CD4-positive, alpha-beta T cell (primary cell): ENCODE measurements at places on chromosomes 6 and 20. TPM values are rescaled to one million over a fixed set of nuclear protein-coding genes. Genes with fewer than 3 reads are reported as not detected.

DNA sequence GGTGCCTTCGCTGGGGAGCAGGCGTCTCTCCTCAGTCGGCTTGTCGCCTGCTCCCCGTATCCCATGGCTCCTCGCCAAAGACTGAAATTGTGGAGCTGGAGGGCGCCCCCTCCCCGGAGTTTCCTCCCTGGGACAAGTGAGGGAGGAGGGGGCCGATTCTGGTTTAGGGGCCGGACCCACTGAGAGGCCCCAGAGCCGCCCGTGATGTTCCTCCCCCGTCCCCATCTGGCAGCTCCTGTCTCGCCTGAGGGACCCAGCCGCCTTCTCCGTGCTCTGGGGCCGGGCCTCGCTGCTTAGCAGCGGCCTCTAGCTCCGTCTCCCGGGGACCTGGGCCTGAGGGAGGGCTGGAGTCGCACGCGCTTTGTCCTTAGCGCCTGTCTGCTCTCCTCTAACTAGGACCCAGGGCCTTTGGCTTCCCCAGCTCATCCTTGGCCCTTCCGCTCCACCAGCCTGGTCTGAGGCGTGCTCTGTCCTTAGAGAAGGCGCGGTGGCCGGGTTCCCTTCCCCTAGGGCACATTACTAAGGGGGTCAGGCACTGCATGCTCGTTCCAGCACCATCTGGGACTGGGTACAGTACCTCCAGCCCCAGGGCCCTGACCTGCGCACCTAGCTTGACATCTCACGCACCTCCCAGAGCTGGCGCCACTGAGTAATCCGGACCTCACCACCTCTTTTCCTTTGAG, 29.7 kb downstream of the SLC12A5 start:
- peaks cover 27% of the 10 kb centered on the region for H3K36me3 ChIP-seq
- peaks cover 17% of the 10 kb centered on the region for H3K27me3 ChIP-seq
- DNase-seq = no peak
- peaks cover 44% of the 10 kb centered on the region for H3K4me1 ChIP-seq
- no peak overlapping the region for H3K27ac ChIP-seq
- H3K4me3 ChIP-seq = peak overlapping the region; percentile 16

GRCh38 chr6:81801489-81801888, 49.0 kb upstream of the TENT5A start:
- no peaks in the 10 kb centered on the region for H3K4me1 ChIP-seq
- no peak overlapping the region for H3K27ac ChIP-seq
- no peaks in the 10 kb centered on the region for H3K36me3 ChIP-seq
- no peak for DNase-seq
- H3K27me3 ChIP-seq = no peaks in the 10 kb centered on the region
- H3K4me3 ChIP-seq = no peak overlapping the region

- H3K4me3 ChIP-seq = no peak overlapping the region
- DNase-seq = no peak
- H3K27me3 ChIP-seq = no peaks in the 10 kb centered on the region
- no peak overlapping the region for H3K27ac ChIP-seq
- peaks cover 24% of the 10 kb centered on the region for H3K4me1 ChIP-seq
Observed at GRCh38 chr6:17602888-17603287, 2.8 kb downstream of the FAM8A1 start.

DNA sequence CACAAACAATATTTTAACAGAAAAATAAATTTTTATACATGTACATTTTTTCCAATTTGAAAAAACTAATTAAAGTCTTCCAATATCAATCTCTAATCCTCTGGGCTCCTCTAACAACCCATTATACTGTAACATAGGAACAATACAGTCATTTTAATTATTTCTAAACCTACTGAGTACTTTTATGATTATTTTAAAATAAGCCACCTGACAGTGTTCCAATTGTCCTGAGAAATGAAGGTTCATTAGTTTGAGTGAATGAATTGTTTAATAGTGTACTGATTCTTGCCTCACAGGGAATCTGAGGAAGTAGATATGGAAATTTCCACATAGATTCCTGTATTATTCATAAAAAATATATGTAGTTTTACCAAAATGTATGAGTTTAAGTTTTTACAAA, 123.1 kb upstream of the EYS start:
- no peaks in the 10 kb centered on the region for H3K4me1 ChIP-seq
- H3K4me3 ChIP-seq = no peak overlapping the region
- no peaks in the 10 kb centered on the region for H3K36me3 ChIP-seq
- DNase-seq = no peak

GRCh38 chr20:10662661-10663458, 10.9 kb downstream of the JAG1 start:
- H3K4me1 ChIP-seq = no peaks in the 10 kb centered on the region
- H3K36me3 ChIP-seq = no peaks in the 10 kb centered on the region
- no peak overlapping the region for H3K27ac ChIP-seq

GRCh38 chr6:150897400-150897943, 32.0 kb downstream of the MTHFD1L start:
- DNase-seq = no peak
- no peaks in the 10 kb centered on the region for H3K36me3 ChIP-seq
- peaks cover 7% of the 10 kb centered on the region for H3K4me1 ChIP-seq
- H3K27ac ChIP-seq = no peak overlapping the region
- no peaks in the 10 kb centered on the region for H3K27me3 ChIP-seq

DNA sequence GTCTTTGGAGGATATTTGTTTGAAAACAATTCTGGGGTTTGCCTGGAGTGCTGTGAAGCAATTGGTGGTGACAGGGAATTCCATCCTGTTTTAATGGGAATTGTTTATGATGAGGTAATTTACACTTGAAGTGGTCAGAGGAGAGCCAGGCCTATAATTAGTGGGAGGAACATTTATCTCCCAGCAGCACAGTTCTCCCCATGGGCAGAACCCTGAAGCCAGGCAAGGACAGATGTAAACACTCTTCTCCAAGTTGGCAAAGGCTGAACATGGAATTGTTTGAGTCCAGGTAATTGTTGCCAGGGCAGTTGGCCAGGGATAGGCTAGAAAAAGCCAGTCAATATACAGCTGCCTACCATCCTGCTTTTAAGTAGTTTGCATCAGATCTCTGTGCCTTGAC, 789.7 kb downstream of the FRK start:
- no peaks in the 10 kb centered on the region for H3K4me1 ChIP-seq
- no peak overlapping the region for H3K4me3 ChIP-seq
- no peaks in the 10 kb centered on the region for H3K27me3 ChIP-seq

- H3K36me3 ChIP-seq = no peaks in the 10 kb centered on the region
Observed at GRCh38 chr6:15966000-15966520, 162.8 kb upstream of the MYLIP start.

- no peaks in the 10 kb centered on the region for H3K36me3 ChIP-seq
- no peak overlapping the region for H3K27ac ChIP-seq
- H3K27me3 ChIP-seq = peaks cover 6% of the 10 kb centered on the region
- H3K4me3 ChIP-seq = no peak overlapping the region
- DNase-seq = no peak
Observed at GRCh38 chr20:57023007-57023406, 243.4 kb downstream of the BMP7 start.

- H3K27ac ChIP-seq = no peak overlapping the region
- no peak overlapping the region for H3K4me3 ChIP-seq
- H3K4me1 ChIP-seq = no peaks in the 10 kb centered on the region
- H3K27me3 ChIP-seq = no peaks in the 10 kb centered on the region
Observed at GRCh38 chr20:32804022-32804715, 15.6 kb upstream of the MAPRE1 start.

- H3K36me3 ChIP-seq = no peaks in the 10 kb centered on the region
- H3K4me3 ChIP-seq = no peak overlapping the region
- peaks cover 6% of the 10 kb centered on the region for H3K27me3 ChIP-seq
- peak; percentile 46 for DNase-seq
- H3K27ac ChIP-seq = no peak overlapping the region
Observed at GRCh38 chr20:46545077-46545826, 5.2 kb downstream of the OCSTAMP start.

GRCh38 chr20:8983478-8984345, 85.2 kb upstream of the PLCB4 start:
- H3K4me1 ChIP-seq = no peaks in the 10 kb centered on the region
- no peaks in the 10 kb centered on the region for H3K27me3 ChIP-seq
- no peak overlapping the region for H3K27ac ChIP-seq
- DNase-seq = no peak

DNA sequence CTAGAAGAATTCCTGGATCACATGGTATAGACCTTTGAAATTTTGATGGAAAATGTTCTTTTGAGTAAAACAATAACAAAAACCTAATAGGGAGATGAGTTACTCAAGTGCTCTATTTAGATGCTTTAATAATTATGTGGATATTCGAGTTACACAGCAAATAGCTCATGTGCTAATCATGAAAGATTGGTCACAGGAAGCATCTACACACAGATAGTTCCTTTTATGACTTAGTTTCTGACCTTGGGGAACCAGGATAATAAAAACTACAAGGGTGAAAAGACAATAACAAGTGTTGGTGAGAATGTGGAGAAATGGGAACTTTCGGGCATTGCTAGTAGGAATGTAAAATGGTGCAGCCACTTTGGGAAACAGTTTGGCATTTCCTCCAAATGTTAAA, 19.7 kb downstream of the UBE2V1 start:
- peaks cover 69% of the 10 kb centered on the region for H3K36me3 ChIP-seq
- no peak for DNase-seq
- no peak overlapping the region for H3K27ac ChIP-seq
- peaks cover 4% of the 10 kb centered on the region for H3K4me1 ChIP-seq
- H3K4me3 ChIP-seq = no peak overlapping the region
- no peaks in the 10 kb centered on the region for H3K27me3 ChIP-seq

- no peaks in the 10 kb centered on the region for H3K27me3 ChIP-seq
- no peaks in the 10 kb centered on the region for H3K4me1 ChIP-seq
- no peak for DNase-seq
- no peak overlapping the region for H3K4me3 ChIP-seq
Observed at GRCh38 chr6:71404967-71405278, 116.3 kb downstream of the OGFRL1 start.

- no peaks in the 10 kb centered on the region for H3K4me1 ChIP-seq
- H3K27ac ChIP-seq = no peak overlapping the region
- no peak for DNase-seq
- no peak overlapping the region for H3K4me3 ChIP-seq
Observed at GRCh38 chr6:75546381-75546780, 52.8 kb upstream of the FILIP1 start.

DNA sequence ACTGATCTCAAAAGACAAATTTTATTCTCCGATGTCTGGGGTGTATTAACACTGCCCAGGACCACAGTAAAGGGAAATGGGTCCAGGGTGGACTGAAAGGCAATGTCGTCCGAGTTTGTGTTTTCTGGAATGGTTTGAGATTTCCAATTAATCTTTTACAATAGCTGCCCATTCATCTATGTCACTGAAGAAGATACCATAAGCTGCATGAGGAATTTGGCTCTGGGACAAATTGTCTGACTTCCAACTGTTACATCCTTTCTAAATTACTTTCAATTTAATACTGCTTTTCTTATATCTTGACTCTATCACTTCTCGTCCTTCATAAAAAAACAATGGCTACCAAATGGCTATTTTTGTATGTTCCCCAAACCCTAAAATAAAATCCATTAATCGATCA, 130.7 kb upstream of the KCNK16 start:
- peaks cover 3% of the 10 kb centered on the region for H3K27me3 ChIP-seq
- H3K36me3 ChIP-seq = no peaks in the 10 kb centered on the region
- DNase-seq = no peak
- no peak overlapping the region for H3K4me3 ChIP-seq
- H3K27ac ChIP-seq = no peak overlapping the region

DNA sequence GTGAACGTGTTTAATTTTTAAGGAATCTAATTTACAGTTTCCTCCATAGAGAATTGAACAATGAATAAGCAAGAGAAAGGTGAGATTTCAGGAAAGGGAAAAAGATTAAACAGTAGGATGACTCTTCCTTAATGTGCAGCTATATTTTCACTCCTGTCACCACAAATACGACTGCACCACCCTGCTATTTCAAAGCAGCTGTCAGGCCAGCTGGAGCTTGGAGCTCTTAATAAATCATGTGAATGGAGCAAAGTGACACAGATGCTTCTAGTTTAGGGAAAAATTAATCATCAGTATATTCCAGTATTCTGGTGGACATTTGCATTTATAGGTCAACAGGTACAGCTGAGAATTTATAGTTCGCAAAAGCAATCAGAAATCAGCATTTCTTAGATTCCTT, 56.5 kb upstream of the PKIB start:
- H3K4me3 ChIP-seq = no peak overlapping the region
- H3K36me3 ChIP-seq = no peaks in the 10 kb centered on the region
- DNase-seq = no peak
- no peak overlapping the region for H3K27ac ChIP-seq
- H3K27me3 ChIP-seq = no peaks in the 10 kb centered on the region

DNA sequence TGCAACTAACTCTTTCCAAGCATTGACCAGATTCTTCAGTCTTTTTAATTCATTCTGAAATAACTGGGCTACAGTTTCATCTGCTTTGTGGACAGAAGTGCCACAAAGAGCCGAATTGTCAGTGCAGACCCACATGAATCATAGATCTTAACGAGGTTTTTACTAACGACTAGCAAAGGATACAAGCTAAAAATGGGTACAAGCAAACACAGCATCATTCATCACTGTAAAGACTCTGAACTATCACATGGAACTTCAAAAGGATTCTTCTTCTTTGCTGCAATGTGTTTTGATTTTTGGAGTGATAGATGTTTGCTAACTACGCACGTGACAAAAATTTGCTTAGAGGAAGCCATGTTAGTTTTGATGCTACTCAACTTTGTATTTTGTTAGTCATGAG, 227.1 kb downstream of the ESR1 start:
- H3K4me3 ChIP-seq = no peak overlapping the region
- H3K36me3 ChIP-seq = no peaks in the 10 kb centered on the region
- no peaks in the 10 kb centered on the region for H3K4me1 ChIP-seq
- no peaks in the 10 kb centered on the region for H3K27me3 ChIP-seq

DNA sequence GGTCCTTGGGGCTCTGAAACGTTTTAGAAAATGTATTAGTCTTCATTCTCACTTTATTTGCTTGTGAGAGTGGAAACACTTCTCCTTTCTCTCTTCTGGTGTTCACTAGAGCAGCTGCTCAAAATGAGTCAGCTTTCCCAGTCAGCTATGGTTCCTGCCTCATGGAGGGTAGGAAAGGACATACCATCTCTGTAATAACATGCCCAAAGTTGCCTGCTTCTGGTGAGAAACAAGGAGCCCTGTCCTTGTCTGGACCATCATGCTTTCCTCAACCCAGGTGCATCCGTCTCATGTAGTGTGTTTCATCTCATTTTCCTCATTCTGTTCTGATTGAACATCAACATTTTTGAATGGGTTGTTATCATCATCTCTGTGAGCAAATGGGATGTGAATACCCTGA, 17.1 kb upstream of the TINAG start:
- no peaks in the 10 kb centered on the region for H3K27me3 ChIP-seq
- no peaks in the 10 kb centered on the region for H3K4me1 ChIP-seq
- H3K36me3 ChIP-seq = no peaks in the 10 kb centered on the region
- no peak overlapping the region for H3K27ac ChIP-seq
- no peak for DNase-seq

- H3K27ac ChIP-seq = no peak overlapping the region
- no peak for DNase-seq
- no peaks in the 10 kb centered on the region for H3K27me3 ChIP-seq
Observed at GRCh38 chr6:56370127-56370540, 122.8 kb upstream of the COL21A1 start.

GRCh38 chr6:29681811-29682210, 859 bp upstream of the ZFP57 start:
- no peak for DNase-seq
- no peaks in the 10 kb centered on the region for H3K27me3 ChIP-seq
- H3K4me1 ChIP-seq = peaks cover 11% of the 10 kb centered on the region
- H3K27ac ChIP-seq = no peak overlapping the region
- H3K4me3 ChIP-seq = no peak overlapping the region

GRCh38 chr6:7684076-7684475, 41.8 kb upstream of the BMP6 start:
- no peak overlapping the region for H3K4me3 ChIP-seq
- H3K36me3 ChIP-seq = no peaks in the 10 kb centered on the region
- no peaks in the 10 kb centered on the region for H3K27me3 ChIP-seq
- H3K4me1 ChIP-seq = no peaks in the 10 kb centered on the region

Gene NT5DC1
- 27.2 TPM for total RNA-seq

Gene RPL7L1
- total RNA-seq = 76.1 TPM

Gene TAP1
- 93.9 TPM for total RNA-seq

Gene XRN2
- 48.9 TPM for total RNA-seq

Gene MCHR2
- not detected for total RNA-seq

Gene DYNLT1
- total RNA-seq = 170 TPM

Gene ANKEF1
- 1.3 TPM for total RNA-seq

Gene OR2H1
- total RNA-seq = not detected
